Fibroblast of skin of right biceps (primary cell): ENCODE measurements at places on chromosomes 3 and 15.

GRCh38 chr3:80338366-80338765 is 570.6 kb upstream of the ROBO1 start:
- DNase-seq: no peak

GRCh38 chr15:46556010-46556409 is 921.2 kb downstream of the SQOR start:
- DNase-seq: no peak

DNA sequence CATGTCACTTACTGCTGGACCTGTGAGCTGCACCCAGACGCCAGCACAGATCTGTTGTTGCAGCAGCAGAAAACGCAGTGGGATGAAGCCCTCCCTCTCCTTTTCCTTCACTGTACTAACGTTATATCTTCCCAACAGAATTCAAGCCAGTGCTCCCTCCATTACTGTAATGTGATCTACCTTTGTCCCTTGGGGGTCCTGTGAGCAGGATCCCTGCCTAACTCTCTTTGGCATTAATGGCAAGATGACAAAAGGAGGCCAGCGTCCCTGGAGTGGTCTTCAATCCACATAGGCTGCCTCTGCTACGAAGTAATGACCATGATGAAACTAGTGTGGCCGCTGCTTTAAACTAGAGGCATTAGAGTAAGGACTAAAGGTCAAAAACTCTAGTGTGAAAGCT is 69.3 kb upstream of the SOX14 start:
- DNase-seq: no peak

- DNase-seq: no peak
Measured at GRCh38 chr3:4419386-4419785, 47.7 kb downstream of the SUMF1 start.

GRCh38 chr3:54841471-54841870 is 86.4 kb downstream of the LRTM1 start:
- no peak for DNase-seq

DNA sequence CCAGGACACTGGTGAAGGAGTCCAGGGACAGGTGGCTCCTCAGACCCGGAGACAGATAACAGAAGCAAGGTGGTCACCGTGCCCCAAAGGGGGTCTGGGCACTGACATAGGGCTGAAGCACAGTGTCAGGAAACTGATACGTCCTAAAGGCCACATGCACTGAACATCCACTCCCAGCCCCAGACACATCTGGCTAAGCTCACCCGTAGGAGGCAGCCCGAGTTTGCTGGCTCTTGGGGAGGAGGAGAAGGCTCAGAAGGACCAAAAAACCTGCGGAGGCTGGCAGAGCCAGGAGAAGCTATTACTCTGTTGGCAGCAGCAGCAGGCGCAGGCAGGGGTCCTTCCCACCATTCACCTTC is 1.2 kb downstream of the CACNA2D2 start:
- DNase-seq: no peak
